Activated CD4-positive, alpha-beta T cell treated with anti-CD3 and anti-CD28 coated beads, Interleukin-2, amount 50 U/mL, for 4 hours (primary cell): ENCODE measurements at places on chromosomes 5 and 9.

DNA sequence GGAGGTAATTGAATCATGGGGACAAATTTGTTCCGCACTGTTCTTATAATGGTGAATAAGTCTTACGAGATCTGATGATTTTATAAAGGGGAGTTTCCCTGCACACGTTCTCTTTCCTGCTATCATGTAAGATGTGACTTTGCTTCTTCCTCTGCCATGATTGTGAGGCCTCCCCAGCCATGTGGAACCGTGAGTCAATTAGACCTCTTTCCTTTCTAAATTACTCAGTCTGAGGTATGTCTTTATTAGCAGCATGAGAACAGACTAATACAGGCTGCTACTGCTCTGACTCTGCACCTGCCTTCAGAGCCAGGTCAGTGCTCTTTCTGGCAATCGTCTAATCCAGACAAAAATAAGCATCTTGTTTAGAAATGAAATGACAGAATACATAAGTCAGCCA is 479.2 kb upstream of the TUSC1 start:
- DNase-seq, result no peak

DNA sequence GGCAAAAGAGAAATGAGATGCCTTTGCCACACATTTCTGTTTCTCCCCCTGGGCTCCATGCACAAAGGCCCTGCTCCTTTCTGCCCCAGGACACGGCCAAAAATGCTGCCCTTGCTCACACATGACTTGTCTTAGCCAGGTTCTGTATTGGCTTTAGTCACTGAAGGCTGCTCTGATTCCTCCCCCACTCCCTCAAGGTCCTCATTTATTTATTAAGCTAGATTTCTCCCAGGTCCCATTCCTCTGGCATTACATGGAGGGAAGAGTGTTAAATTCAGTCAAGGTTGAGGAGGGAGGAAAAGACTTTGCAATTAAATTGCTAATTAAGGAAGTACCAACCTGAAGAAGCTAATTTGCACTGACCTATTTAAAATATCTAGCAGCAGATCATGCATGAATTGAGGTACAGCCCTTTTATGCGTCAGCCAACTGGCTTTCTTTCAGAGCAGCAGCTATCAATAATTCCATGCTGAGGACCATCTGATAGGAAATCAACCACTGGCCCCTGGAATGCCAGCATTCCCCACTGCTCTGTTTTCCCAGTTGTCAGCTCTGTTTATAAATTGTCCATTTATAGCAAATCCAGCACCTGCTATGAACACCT is 81.2 kb upstream of the MAP3K1 start:
- DNase-seq, result no peak

DNA sequence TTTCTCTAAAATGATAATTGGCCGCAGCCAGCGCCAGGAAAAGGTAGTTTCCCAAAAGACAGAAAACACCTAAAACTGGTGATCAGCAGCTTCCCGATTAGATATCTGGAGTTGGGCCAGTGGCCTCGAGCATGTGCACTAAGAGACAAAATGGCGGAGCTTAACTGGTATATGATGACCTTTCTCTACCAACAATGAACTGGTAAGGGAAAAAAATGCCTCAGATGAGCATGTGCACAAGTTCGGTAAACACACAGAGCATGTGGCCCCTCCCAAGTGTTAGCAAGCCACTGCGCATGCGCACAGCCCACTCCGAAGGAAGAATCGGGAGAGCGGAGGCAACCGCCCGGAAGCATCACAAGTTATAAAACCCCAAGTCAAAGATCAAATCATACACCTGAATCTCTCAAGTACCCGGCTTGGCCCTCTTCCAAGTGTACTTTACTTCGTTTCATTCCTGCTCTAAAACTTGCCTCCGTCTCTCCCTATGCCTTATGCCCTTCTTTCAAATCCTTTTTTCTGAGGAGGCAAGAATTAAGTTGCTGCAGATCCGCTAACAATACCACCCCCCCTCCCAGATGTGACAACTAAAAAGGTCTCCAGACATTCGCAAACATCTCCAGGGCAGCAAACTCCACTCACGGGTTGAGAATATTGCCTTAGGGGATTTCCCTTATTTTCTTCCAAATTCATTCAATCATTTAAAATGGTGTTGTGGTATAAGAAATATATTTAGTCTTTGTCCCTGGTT is 15.0 kb upstream of the PTBP3 start:
- DNase-seq, result peak; percentile 74

DNA sequence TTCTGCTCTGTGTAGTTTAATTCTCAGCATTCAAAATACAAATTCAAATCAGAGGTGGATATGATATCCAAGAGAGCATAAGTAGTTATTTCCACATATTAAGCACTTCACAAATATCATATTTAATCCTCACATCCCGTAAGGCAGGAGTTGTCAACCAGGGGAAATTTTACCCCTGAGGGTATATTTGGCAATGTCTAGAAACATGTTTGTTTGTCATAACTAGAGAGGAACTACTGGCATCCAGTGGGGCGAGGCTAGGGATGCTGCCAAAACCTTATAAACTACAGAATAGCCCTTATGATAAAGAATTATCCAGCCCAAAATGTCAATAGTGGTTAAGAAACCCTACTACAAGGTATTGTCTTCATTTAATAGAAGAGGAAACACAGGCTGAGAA is 619.4 kb downstream of the SLCO4C1 start:
- DNase-seq, result no peak

- no peak for DNase-seq
Measured at GRCh38 chr5:66597183-66597757, 1.1 kb downstream of the MAST4 start.

DNA sequence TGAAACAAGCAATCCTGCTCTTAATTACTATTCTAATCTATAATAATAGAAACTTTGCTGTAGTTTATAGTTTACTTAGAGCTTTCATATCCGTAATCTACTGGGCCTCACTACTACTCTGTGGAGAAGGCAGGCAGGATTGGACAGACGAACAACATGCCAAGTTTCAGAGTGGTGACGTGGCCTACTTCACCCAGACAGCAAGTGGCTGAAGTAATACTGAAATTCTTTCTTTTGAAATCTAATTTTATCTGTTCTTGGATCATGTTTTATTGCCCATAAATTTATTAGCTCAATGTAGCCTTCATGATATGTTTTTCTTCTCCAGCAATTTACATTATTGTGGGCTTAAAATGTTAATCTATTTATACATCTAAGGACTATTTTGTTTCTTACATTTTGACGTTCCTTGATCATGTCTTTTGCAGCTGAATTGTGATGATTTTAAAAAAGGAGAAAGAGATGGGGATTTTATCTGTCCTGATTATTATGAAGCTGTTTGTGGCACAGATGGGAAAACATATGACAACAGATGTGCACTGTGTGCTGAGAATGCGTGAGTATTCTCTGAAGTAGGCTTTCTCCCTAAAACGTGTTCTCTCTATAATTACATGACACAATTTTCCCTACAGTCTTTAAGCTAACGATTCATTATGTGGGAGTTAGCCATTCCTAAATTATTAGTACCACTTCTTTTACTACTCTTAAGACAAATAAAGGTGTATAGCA is 22.4 kb downstream of the SPINK5 start:
- DNase-seq, result no peak

DNA sequence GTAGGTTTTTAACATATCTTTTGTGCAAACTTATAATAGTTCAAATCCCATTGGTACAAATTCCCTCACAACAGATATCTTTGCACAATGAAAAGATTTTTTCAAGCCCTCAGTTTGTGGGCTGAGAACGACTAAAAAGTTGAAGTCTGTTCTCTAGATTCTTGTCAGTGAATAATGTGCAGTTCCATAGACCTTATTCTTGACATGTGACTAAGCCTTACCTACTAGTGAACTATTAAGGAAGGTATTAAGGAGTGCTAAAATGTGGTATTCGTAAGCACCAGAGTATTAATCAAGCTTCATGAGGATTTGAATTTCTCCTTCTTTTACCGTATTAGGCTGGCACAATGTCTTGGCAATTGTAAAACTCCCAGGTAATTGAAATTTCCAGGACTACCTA is 205.6 kb upstream of the DMRTA1 start:
- no peak for DNase-seq

GRCh38 chr9:81371824-81372223 is 317.5 kb downstream of the TLE1 start:
- DNase-seq, result no peak

GRCh38 chr9:7006417-7006816 is 248.6 kb downstream of the KDM4C start:
- no peak for DNase-seq

DNA sequence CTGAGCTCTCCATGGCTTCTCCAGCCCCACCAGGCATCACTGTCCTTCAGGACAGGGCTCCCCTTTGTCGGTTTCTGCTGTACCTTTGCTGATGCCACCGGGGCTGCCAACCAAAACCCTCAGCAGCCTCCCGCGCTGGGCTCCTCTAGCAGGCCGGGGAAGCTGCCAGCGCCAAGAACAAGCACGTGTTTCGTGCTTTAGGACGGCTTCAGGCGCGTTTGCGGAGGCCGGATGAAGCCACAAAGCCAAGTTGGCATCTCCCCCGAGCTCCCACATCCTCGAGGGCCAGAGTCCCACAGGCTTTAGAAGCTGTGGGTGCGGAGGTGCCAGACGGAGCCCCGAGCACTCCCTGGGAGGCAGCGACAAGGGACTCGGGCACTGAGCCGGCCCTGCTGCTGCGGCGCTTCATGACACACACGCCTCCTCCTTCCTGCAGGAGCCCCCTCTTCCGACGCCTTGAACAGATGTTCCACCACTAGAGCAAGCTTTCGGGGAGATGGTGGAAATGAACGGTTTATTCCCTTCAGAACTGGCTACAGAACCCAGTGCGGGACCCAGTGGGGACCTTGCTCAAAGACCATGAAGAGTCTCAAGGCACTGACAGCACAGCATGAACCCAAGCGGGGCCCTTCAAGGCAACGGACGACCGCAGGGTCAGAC is 36.7 kb downstream of the SARDH start:
- peak; percentile 50 for DNase-seq

GRCh38 chr5:13664377-13664776 is 280.1 kb downstream of the DNAH5 start:
- no peak for DNase-seq

DNA sequence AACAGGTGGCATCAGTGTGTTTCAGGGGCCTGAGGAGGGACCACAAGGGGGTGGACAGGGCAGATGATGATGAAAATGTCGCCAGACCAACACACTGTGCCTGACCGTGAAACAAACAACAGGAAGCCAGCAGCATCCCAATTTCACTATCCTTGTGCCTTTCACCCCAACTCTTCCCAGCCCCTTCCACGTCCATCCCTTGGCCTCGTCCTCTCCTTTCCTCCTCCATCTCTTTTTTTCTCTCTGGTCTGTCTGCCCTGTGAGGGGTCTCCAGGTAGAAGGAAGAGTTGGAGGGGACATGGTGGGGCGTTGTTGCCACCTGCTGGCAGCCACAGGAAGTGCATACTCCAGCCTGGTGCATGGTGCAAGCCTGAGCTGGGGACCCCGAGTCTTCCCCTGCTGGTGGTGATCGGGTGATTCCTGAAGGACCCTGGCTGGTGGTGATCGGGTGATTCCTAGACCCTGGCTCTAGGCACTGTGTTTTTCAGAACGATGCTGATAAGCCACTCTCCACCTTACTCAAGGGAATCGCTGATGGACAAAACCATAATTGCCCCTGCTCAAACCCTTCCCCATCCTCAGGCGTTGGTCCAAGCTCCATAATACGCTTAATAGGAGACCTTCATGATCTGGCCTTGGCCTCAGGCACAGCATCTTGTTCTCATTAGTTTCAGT is 21.7 kb upstream of the NSD1 start:
- peak; percentile 54 for DNase-seq

- DNase-seq, result no peak
Measured at GRCh38 chr9:97307500-97308163, at the start of gene CCDC180. Gene CCDC180, plus strand, starts transcription at chr9:97307659. Its CDS starts 405 bp downstream, at chr9:97308064.

- DNase-seq, result no peak
Measured at GRCh38 chr5:30194595-30194994, 998.9 kb upstream of the CDH6 start.

DNA sequence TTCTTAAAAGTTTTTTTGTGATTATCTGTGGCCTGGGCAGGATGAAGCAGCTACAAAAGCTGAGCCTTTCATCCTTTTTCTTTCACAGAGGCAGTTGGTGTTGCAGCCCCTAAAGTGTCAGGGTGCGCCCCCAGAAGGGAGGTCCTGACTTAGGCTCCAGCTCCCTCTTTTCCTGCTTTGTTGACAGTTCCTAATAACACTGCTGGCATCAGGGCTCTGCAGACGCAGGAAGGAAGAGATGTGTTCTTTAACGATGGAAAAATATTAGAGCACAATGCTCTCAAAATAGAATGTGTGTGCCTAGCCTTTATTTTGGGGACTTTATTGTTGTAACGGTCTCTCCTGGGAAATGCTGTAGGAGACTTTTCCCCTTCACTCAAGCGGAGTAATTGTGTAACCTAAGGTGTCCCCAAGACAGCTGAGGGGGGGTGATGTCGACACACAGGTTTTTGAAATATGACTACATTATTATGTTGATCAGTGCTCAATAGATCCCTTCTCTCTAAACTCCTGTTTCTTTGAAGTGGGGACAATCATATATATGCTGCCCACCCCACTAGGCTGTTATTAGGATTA is 135.6 kb downstream of the SEMA6A start:
- DNase-seq, result no peak

DNA sequence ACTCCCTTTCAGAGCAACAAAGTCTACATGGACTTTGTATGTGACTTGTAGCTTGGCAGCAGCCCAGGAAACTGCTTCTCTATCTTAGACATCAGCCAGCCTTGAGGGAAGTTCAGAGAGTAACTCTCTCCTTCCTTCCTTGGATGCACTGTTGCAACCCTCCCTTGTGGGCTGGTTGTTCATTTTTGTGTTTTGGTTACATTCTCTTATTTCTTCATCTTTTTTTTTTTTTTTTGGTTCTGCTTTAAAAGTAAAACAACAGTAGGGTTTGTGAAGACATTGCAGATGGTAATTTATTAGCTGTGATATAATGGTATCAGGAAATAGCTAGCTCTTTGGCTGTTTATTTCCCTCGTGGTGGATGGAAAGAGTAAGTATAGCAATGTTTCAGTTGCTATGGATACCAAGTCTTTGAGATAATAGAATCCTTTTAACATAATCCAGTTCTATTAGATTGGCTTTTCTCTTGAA is 97.9 kb upstream of the MAMDC2 start:
- no peak for DNase-seq

DNA sequence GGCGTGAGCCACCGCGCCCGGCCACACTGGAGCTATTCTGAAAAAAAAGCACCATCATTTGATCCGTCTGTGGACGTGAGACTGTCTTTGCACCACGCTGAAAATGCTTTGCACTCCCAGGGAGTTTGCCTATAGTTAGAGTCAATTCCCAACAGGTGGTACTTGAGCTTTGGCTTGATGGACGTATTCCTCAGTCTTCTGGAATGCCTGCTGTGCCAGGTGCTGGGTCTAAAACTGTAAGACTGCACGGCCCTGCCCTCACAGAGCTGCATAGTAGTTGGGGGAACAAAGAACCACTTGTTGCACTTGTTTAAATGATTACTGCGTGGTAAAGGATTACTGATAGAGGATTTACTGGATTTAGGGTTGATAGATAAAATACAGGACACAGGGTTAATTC is 3.4 kb upstream of the CCNO start:
- DNase-seq, result no peak

DNA sequence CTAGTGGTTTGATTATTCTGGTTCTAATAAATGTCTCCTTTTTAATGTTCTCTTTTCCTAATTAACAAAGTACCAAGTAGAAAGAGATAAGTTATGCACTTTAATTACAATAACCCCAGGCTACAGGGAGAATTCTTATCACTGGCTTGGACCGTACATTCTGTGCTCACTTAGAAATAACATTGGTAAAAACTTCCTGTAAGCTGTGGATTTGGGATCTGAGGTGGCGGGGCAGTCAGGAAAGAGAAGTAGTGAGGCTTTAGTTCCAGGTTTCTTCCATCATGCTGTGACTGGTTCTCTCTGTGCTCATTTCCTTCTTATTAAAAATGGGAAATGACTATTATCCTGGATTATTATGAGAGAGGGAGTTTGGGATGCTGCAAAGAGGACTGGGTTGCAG is 142.0 kb downstream of the EGFLAM start:
- DNase-seq, result no peak

- DNase-seq, result no peak
Measured at GRCh38 chr5:77892061-77893010, 116.2 kb upstream of the TBCA start.
